ENCODE measurements at places on chromosomes 5 and 9. TPM values are rescaled to one million over a fixed set of nuclear protein-coding genes. Genes with fewer than 3 reads are reported as not detected.

DNA sequence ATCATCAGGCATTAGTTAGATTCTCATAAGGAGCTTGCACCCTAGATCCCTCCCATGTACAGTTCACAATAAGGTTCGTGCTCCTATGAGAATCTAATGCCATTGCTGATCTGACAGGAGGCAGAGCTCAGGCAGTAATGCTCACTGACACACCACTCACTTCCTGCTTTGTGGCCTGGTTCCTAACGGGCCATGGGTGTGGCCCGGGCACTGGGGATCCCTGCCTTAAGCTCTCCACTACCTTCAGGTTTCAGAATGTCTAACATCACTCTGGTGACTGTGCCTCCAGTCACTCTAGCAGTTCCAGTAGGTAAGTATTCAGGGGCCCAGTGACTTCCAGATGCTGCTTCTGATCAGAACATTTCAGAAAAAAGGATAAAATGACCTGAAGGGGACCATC is 152.4 kb downstream of the LRRC70 start:
- no peaks in the 10 kb centered on the region for H3K36me3 ChIP-seq
- DNase-seq, result no peak
- H3K27ac ChIP-seq, result no peak overlapping the region
- no peaks in the 10 kb centered on the region for H3K27me3 ChIP-seq

GRCh38 chr5:159780246-159780645 is 136.0 kb upstream of the ADRA1B start:
- peaks cover 22% of the 10 kb centered on the region for H3K4me1 ChIP-seq
- H3K4me3 ChIP-seq, result no peak overlapping the region
- H3K27me3 ChIP-seq, result no peaks in the 10 kb centered on the region
- no peak overlapping the region for H3K27ac ChIP-seq
- H3K36me3 ChIP-seq, result no peaks in the 10 kb centered on the region

DNA sequence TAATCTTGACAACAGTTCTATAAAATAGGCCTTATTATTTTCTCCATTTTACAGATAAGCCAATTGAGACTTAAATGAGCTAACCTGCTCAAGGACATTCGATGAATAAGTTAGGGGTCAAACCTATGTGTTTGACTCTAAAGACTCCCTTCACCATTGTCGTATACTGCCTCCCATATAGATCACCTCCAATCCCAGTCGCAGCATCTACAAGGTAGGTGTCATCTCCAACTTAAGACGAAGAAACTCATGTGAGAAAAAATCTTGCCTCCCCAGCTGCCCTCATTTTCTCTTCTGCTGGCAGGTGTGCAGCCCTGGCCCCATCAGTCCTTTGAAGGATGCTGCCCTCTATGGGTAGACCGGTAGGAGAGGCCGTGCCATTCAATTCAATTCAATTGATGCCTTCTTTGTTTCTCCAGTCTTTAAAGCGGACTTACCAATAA is 75.2 kb upstream of the SMARCA2 start:
- H3K4me1 ChIP-seq, result no peaks in the 10 kb centered on the region
- H3K4me3 ChIP-seq, result no peak overlapping the region
- peaks cover 5% of the 10 kb centered on the region for H3K27me3 ChIP-seq
- peak; percentile 38 for DNase-seq
- no peaks in the 10 kb centered on the region for H3K36me3 ChIP-seq

GRCh38 chr9:13027879-13028278 is 251.6 kb downstream of the MPDZ start:
- no peak overlapping the region for H3K27ac ChIP-seq
- H3K36me3 ChIP-seq, result no peaks in the 10 kb centered on the region
- no peaks in the 10 kb centered on the region for H3K4me1 ChIP-seq
- DNase-seq, result no peak
- no peaks in the 10 kb centered on the region for H3K27me3 ChIP-seq

PDE6A gene
- not detected for total RNA-seq
